ENCODE measurements at places on chromosomes 1 and 21.

DNA sequence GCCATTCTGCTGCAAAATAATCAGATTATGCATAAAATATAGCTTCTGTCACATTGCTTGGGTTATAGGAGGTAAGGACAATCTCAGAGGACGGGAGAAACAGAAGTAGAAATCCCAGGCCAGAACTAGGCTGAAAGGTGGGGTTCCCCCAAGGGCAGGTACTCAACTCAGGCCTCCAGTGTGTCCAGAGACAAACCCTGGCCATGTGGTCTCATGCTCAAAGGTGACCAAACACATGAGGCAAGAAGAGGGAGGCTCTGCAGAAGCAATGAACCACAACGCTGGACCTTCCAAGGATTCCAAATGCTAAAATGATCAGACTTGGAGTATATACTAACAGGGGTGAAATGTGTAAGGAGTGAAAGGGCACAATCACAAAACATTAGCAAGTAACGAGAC, 103.8 kb downstream of the DMRTB1 start:
- no peak for DNase-seq

DNA sequence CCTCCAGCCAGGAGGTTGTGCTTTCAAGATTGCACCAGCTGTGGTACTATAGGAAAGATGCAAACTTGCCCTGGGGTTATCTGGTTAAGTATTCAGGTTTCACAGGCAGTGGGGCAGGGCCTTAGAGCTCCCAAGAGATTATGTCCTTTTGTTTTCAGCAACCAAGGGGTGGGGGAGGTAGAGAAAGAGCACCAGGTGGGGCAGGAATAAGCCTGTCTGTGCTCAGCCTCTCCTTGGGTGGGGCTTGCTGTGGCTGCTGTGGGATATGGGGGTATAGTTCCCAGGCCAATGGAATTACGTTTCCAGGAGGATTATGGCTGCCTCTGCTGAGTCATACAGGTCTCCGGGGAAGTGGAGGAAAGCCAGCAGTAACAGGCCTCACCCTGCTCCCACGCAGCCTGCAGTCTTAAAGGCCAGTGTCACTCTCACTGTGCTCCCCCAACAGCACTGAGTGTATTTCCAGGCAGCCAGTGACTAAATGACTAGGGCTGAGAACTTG, 508.6 kb downstream of the RWDD3 start:
- no peak for DNase-seq

DNA sequence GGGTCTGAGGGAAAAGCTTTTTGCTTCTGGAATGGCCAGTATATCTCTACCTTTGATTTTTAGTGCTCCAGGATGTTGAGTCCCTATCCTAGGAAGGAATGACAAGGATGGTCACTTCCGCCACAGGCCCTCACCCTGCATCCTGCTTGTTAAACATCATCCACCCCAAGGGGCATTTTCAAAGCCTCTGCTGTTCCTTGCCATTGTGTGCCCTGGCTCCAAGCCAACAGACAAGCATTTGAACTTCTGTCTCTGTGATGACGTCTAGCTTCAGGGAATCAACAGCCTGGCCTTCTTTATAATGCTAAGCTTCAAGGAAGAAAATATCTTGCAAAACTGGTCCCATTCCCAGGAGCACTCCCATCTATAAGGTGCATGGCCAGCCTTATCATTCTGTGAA, 12.3 kb upstream of the JAM2 start:
- no peak for DNase-seq

GRCh38 chr1:71086331-71086730, 5.5 kb upstream of the ZRANB2 start:
- no peak for DNase-seq

GRCh38 chr1:38697387-38697786, 162.2 kb downstream of the RRAGC start:
- DNase-seq = no peak

- DNase-seq = no peak
These were observed 46.7 kb downstream of the CAMK2N1 start for GRCh38 chr1:20439282-20439681.

DNA sequence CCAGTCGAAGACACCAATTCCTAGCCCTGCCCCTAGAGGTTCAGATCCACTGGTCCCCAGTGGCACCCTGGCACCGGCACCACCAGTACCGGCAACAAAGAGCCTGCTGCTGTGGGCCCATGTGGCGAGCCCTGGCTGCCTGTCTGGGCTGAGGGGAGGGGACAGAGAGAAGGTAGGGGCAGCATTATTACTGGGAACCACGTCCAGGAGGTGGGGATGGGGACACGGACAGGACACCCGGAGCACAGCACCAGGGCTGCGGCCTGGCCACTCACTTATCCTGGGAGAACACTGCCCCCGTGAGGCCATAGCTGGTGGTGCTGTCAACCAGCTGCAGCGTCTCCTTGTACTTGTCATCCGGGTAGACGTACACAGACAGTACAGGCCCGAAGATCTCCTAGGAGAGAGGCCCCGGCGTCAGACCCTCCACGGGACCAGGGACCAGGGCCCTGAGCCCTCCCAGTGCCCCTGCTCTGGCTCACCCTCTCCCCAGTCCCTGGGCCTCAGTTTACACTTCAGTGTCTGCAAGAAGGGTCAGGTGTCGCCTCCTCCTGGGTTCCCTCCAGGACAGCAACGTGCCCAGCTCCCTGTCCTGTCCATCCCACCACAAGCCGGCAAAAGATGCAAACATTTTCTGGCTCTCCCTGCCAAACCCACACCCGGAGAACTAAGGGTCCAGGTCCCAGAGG, 15.8 kb upstream of the TAS1R2 start:
- peak; percentile 31 for DNase-seq

DNA sequence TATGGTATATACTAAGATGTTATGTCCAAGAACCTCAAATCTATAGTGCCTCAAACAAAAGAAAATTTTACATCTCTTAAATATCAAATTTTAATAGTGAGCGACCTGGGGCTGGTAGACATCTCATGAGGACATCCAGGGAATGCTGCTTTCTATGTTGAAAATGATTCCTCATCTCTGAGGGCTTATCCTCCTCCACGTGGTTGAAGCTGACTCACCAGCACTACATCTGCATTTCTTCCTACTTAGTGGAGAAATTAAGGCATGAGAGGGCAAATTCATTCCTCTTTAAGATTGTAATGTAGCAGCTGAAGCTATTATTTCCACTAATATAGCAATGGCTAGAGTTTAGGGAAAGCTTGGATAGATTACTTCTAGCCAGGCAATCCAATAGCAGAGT, 529.5 kb downstream of the COL11A1 start:
- DNase-seq = no peak

- no peak for DNase-seq
These were observed 47.0 kb upstream of the RGS4 start for GRCh38 chr1:163022129-163022528.

GRCh38 chr1:161973924-161974845, 49.5 kb downstream of the OLFML2B start:
- DNase-seq = no peak

GRCh38 chr1:155171836-155172731, 1.0 kb downstream of the KRTCAP2 start:
- no peak for DNase-seq

- no peak for DNase-seq
These were observed 49.1 kb upstream of the CCDC27 start for GRCh38 chr1:3702990-3703728.

GRCh38 chr1:34057347-34058130, 107.5 kb downstream of the CSMD2 start:
- DNase-seq = no peak

DNA sequence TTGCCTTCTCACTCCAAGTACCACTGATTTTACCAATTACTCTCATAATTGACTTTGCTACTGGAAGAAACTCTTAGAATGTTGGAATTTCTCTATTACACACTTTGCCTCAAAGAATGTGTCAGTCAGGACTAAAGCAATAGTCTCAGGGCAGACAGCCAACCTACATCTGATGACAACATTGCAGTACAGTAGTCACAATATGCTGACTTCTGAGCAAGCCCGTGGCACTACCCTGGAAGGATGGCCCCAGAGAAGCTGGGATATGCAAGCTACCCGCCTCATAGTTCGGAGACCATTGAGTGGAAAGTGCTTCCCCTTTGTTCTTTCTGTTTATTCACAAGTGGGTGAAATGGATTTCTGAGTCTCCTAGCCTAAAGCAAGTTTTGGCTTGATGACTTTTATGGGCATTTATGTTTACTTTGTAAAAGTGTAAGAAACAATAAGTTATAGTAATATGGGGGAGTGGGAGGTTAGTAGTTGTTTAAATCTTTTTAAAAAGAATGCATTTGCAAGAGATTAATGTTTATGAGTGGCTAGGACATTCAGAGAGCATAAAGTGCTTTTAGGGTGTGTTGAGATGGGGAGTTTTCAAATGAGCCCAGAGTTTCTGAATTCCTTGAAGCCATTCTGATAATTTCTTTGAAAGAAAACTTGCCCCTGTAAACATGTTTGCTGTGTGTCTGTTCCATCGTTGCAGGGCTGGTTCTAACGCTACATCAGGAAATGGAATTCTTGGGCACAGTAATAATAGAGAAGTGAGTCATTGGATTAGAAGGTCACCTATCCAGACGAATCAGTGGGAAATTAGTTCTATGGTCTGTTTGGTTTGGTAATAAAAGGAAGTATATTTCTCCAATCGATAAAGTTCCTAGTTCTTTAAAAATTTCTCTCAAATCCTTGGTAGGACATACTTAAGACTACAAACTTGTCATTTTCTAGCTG, 63.8 kb downstream of the LMO4 start:
- DNase-seq = no peak

- no peak for DNase-seq
These were observed 308.8 kb downstream of the KIF26B start for GRCh38 chr1:245463392-245464165.

DNA sequence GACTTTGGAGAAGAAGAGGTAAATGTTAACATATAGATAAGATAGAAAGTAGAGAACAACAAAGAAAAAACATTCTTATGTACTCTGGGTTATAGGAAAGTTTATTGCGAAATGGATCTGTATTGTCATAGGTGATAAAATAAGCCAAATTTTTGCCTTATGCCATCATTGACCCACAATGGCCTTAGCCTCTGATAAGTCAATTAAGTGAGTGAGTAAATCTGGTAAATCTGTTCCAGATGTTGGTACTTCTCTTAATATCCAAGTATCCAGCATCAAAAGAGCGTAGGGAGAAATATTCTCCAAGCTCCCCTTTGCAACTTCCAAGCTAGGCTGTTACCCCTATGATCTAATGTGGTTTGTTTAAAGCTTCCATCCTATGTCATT, 38.3 kb upstream of the CLCA4 start:
- DNase-seq = no peak

- DNase-seq = no peak
These were observed 16.0 kb upstream of the TBX15 start for GRCh38 chr1:119004129-119004527.

DNA sequence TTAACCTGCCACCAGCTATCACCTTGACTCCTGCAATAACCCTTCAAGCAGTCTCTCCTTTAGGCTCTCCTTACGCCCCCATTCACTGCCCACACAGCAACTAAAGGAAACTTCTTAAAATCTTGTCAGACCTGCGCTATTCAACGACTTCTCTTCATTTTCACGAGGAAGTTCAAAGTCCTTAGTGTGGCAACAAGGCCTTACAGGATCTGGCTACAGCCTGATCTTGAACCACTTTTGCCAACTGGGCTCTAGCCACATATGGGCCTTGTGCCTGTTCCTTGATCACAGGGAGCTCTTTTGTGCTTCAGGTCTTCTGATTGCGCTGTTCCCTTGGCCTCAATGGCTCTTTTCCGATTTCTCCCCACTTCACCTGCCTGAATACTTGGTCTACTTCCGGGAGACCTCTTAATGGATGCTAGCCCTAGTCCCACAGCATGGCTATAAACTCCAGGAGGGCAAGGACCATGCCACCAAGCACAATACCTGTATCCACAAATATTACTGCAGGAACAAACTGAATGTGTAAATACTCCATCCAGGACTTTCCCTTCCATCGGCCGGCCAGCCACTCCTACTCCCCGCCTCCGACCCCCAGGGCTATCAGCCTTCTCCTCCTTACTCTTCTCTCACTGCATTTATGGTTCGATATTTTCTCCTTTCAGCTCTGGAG, 2.3 kb upstream of the CTNNBIP1 start:
- DNase-seq = no peak

DNA sequence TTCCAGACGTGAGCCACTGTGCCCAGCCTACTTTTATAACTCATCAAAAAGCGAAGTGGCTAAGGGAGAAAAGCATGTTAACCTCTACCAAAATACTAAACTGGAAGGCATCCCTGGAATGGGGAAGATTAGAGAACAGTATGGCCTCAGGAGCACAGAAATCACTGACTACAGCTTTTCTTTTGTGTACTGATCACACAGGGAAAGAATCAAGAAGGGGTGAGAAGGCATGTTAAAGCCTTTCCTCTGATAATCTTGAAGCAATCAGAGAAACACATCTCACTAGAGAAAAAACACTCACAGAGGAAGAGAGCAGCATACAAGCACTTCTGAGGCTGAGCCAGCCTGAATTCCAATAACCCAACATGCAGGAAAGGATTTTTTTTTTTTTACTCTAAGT, 10.7 kb downstream of the PCAT6 start:
- no peak for DNase-seq

DNA sequence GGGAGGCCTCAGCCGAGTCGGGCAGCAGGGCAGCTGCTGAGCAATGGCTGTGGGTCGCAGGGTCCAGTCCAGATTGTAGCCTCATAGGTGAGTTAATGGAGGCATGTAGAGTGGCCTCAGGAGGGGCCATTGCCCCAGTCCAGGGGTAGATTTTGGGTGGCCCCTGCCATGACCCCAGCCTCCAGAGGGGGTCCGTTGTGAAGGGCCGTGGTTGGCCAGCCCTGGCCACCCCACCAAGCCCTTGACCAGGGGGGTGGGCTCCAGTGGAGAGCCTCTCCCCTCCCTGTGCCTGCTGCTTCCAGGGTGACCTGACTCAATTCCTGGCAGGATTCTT, 26.1 kb downstream of the TRPM2 start:
- no peak for DNase-seq

DNA sequence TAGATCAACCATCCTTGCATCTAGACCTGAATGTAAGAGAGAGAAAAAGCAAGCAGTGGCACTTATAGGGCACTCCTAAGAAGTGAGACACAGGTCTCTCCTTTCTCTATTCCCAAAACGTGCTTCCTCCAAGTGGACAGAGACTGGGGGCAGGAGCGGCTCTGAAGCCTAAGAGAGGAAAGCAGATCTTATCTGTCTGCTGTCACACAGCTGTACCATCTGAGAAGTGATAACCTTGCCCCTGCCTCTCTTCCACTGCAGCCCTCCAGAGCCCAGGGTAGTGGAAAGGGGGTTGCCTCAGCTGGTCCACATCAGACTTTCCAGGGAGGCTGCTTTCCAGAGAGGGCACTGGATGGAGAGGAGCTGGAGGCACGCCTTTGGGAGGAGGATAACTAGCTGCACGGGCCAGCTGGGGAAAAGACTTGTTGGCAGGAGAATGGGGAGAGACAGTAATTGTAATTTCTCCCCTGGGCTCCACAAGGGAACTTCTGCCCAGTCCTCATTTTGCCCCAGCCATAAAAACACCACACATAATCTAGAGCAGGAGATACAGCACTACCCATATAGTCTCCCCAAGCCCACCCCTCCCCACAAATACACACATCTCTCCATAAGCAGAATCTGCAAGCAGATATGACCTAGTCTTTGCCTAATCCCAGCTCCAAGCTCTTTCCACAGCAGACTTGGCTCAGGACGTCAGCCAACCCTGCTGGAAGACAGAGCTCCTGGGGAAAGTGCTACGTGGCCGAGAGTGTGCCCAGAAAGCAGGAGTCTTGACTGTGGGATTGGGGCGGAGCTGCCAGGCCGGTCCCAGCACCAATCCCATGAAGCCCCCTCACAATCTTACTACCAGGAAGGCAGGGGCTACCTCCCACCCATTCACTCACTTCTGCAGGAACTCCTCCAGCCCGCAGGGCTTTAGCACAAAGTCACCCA, 31.2 kb downstream of the PIK3C2B start:
- no peak for DNase-seq

GRCh38 chr21:16509476-16509875, 779.7 kb downstream of the USP25 start:
- no peak for DNase-seq
